ENCODE measurements at places on chromosomes 5 and 9. TPM values are rescaled to one million over a fixed set of nuclear protein-coding genes. Genes with fewer than 3 reads are reported as not detected.
A peak's percentile ranks its signal among the peaks of the same experiment; 100 is the strongest.

RASGEF1C gene
- not detected for total RNA-seq

- H3K4me1 ChIP-seq, result no peaks in the 10 kb centered on the region
- no peak overlapping the region for H3K27ac ChIP-seq
- no peaks in the 10 kb centered on the region for H3K27me3 ChIP-seq
Measured at GRCh38 chr5:138969323-138970002, 94.3 kb upstream of the LRRTM2 start.

KLF9 gene
- 129 TPM for total RNA-seq

DNA sequence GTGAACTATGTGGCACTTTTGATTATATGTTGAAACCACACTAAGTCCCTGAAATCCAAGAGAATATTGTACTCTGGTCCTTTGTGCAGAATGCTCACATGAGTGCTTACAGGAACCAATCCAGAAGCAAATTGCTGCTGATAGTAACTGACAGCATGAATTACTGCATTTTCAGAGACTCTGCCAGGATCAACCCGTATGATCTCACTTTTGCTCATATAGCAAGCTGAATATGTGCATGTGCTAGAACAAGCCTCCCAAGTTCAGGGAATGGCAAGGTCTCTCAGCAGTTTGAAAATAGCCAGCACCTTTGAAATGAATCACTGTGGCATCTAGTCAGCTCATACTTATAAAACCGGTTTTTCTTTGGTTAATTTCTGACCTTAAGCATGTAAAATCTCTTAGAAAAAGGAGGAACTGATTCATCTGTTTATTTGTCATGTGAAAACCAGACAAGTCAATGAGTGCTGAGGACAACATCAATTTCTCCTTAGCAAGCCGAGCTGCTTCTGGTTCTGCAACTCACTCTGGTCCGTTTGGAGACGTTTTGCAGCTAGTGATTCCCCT, 215.7 kb upstream of the ELL2 start:
- DNase-seq, result no peak
- H3K27ac ChIP-seq, result peak overlapping the region; percentile 9
- H3K36me3 ChIP-seq, result no peaks in the 10 kb centered on the region
- H3K27me3 ChIP-seq, result no peaks in the 10 kb centered on the region

- no peaks in the 10 kb centered on the region for H3K36me3 ChIP-seq
- H3K27ac ChIP-seq, result peak overlapping the region; percentile 49
- H3K27me3 ChIP-seq, result no peaks in the 10 kb centered on the region
- H3K4me3 ChIP-seq, result no peak overlapping the region
- no peak for DNase-seq
Measured at GRCh38 chr5:141845371-141845851, 32.8 kb downstream of the PCDH1 start.

- H3K36me3 ChIP-seq, result no peaks in the 10 kb centered on the region
- H3K27ac ChIP-seq, result no peak overlapping the region
- no peak overlapping the region for H3K4me3 ChIP-seq
- H3K27me3 ChIP-seq, result no peaks in the 10 kb centered on the region
Measured at GRCh38 chr5:79602889-79603288, 9.4 kb upstream of the TENT2 start.

TUSC1 gene
- 21.0 TPM for total RNA-seq

DNA sequence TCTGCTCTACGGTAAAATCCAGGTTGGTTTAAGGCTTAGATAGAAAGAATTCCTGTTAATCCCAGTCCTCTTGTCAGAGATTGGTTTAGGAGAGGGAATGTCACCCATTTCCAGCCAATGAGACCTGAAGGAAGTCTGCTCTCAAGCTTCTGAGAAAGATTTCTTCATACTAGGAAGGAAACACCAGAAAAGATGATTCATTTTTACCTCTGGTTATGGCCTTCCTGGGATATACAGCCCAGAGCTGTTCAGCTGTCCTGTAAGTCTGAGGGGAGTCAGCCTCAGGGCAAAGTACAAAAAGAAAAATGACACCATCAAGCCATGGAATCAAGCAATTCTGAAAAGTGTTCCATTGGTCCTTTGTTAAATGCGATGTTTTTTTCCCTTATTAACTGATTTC, 18.6 kb upstream of the CFAP95 start:
- no peaks in the 10 kb centered on the region for H3K27me3 ChIP-seq
- no peaks in the 10 kb centered on the region for H3K4me1 ChIP-seq
- no peak for DNase-seq
- H3K4me3 ChIP-seq, result no peak overlapping the region
- H3K27ac ChIP-seq, result no peak overlapping the region

GRCh38 chr9:107681988-107682387, 192.4 kb upstream of the KLF4 start:
- no peak overlapping the region for H3K4me3 ChIP-seq
- H3K36me3 ChIP-seq, result no peaks in the 10 kb centered on the region
- no peak overlapping the region for H3K27ac ChIP-seq

GRCh38 chr9:127067603-127068220, 54.7 kb downstream of the ANGPTL2 start:
- no peaks in the 10 kb centered on the region for H3K36me3 ChIP-seq
- no peak for DNase-seq
- no peaks in the 10 kb centered on the region for H3K4me1 ChIP-seq
- H3K4me3 ChIP-seq, result no peak overlapping the region
- H3K27ac ChIP-seq, result no peak overlapping the region

GRCh38 chr5:174292348-174292747, 246.8 kb downstream of the NSG2 start:
- H3K4me1 ChIP-seq, result no peaks in the 10 kb centered on the region
- DNase-seq, result no peak
- no peaks in the 10 kb centered on the region for H3K36me3 ChIP-seq
- H3K4me3 ChIP-seq, result no peak overlapping the region

DNA sequence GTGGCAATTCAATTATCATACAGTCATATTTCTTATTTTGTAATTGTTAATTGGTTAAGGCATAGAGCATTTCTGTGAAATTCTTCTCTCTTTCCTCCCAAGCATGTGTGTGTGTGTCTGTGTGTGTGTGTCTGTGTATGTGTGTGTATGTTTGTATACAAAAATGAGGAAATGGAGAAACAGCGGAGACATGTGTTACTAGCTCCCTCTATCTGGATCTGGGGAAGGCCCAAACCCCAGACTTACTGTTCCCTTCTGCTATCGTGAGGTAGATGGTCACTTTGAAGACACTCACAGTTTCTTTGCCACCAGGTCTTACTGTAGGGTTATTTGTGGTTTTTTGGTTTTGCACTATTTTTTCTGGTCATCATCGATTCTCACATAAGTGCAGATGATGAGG, 11.4 kb upstream of the C5orf63 start:
- no peaks in the 10 kb centered on the region for H3K27me3 ChIP-seq
- H3K27ac ChIP-seq, result no peak overlapping the region
- no peaks in the 10 kb centered on the region for H3K36me3 ChIP-seq
- H3K4me1 ChIP-seq, result no peaks in the 10 kb centered on the region

DNA sequence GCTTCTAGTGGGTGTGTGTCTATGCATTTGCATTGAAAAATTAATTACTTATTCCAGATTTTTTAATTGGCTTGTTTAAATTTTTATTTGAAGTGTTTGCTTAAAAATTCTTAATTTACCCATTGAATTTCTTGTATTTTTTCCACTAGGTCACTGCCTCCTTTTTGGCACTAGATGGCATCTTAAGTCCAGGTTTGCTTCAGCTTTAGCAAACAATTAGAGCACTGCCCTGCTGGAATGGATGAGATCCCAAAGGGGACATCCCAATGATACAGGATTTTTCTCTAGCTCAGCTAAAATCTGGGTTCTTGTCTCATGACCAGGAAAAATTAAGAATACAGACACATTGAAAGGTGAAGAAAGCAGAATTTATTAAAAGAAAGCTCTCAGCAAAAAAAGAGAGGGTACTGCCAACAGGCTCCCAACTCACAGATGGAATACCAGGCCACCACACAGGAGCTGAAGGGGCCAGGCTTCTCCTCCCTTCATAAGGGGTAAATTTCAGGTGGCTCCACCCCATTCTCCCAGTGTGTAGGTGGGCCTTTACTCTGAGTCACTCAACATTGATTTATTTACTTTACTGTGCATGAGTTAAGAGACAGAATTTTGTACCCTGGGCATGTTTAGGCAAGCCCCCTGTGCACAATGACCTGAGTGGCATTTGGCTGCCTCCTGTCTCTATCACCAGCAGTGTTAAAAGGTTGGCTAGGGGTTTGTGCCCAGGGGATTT, 532.4 kb downstream of the ANXA1 start:
- no peak overlapping the region for H3K27ac ChIP-seq
- no peaks in the 10 kb centered on the region for H3K27me3 ChIP-seq
- no peaks in the 10 kb centered on the region for H3K4me1 ChIP-seq
- H3K36me3 ChIP-seq, result no peaks in the 10 kb centered on the region
- no peak for DNase-seq
- no peak overlapping the region for H3K4me3 ChIP-seq

OSTF1 gene
- total RNA-seq, result 38.9 TPM

GDA gene
- total RNA-seq, result 3.0 TPM

DNA sequence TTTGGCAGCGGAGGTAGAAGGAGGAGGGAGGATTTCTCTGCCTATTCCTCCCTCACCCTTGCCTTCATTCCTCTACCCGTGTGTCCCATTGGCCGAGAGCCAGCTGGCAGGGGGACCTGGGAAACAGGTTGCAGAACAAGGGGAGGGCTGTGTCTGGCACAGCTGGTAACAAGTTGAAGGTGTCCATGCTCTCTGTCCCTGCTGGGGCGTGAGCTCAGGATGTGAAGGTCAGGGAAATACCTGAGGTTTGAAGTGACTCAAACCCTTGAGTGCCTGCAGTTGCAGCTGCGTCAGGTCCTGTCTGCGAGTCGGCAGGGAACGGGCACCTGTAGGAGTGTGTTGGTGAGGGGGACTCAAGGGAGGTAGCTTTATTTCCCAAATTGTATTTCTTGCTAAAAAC, 16.2 kb downstream of the MIGA2 start:
- DNase-seq, result peak; percentile 90
- H3K4me1 ChIP-seq, result no peaks in the 10 kb centered on the region
- H3K27ac ChIP-seq, result no peak overlapping the region
- peaks cover 9% of the 10 kb centered on the region for H3K36me3 ChIP-seq

All from breast epithelium (tissue), 4 donors.